ENCODE measurements at places on chromosomes 3 and 15. TPM values are rescaled to one million over a fixed set of nuclear protein-coding genes. Genes with fewer than 3 reads are reported as not detected.

Gene LRRC34
- 1.6 TPM for total RNA-seq

Gene SLC51B
- not detected for total RNA-seq

Gene MUC4
- not detected for total RNA-seq

Gene ACP3
- not detected for total RNA-seq

Gene ITPKA
- not detected for total RNA-seq

Measured in T-cell (primary cell).